ENCODE measurements at places on chromosomes 3 and 15.

DNA sequence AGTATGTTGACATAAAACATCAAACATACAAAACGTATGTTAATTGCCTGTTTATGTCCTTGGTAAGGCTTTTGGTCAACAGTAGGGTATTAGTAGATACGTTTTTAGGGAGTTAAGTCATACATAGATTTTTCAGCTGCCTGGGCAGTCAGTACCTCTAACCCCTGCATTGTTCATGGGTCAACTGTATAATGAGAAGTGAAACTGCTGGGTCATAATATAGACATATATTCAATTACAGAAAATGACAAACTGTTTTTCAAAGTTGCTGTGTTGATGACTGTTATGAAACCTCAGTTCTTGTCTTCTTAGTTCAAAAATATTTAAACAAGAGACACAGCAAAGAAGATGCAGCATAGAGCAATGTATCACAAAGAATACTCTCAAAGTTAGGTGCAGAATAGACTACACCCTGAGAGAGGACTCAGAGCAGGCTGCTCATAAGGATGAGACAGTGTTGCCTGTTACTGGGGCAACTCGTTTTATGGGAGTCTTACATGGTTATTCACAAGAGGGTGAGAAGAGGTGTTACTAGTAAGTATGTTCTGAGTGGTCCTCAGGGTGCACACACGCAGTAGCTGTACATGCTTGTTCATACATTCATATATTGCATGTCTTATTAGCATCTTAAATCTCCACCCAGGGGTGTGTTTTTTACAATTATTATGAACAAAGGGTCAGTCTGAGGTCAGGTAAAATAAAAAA is 53.1 kb upstream of the ADAMTS17 start:
- DNase-seq: no peak

- no peak for DNase-seq
These were observed 18.6 kb upstream of the PFN2 start for GRCh38 chr3:149989307-149989706.

DNA sequence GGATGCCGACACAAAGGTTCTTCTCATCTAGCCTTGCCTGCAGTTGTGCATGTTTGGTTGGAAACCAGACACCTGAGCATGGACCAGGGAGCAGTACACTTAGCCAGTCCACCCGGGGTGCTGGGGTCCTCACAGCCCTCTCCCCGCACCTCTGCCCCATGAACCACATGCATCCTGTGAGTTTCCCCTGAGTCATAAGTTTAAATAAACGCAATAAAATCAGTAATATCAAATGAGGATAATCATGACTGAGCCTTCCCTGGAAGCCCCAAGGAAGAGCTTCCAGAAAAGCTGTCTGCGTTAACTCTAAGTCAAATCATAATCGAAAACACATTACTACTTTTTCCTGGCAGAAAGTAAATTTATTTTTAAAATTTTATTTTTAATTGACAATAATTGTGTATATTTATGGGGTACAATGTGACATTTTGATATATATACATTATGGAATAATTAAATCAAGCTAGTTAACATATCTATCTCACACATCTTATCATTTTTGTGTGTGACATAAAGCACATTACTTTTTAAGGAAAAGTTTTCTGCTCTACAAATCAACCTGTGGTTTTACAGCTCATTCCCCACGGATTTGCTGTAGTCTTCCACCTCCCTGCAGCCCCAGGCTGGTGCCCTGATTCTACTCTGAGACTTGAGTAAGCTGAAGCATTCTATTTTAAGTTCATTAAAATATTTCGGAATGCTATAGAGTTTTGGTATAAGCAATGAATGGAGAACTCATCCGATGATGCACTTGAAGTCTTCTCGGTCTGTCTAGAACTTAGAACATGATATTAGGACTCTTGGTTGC is 166.0 kb upstream of the EIF1B start:
- no peak for DNase-seq

DNA sequence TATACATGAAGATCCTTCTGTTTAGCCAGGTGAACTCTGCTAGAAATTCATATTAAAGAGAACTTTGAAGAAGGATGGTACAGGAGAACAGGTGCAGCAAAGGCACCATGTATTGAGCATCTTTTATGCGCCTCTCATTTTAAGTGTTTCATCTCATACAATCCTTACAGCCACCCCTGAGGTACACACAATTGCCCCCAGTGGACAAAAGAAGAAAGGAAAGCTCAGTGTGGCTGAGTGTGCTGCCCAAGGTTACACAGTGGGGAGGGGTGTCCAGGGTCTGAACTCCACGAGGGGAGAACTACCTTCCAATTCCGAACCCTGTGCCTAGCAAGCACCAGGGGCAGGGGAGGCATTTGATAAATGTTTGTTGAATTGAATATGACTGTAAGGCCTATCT is 98.6 kb downstream of the MECOM start:
- DNase-seq: no peak

DNA sequence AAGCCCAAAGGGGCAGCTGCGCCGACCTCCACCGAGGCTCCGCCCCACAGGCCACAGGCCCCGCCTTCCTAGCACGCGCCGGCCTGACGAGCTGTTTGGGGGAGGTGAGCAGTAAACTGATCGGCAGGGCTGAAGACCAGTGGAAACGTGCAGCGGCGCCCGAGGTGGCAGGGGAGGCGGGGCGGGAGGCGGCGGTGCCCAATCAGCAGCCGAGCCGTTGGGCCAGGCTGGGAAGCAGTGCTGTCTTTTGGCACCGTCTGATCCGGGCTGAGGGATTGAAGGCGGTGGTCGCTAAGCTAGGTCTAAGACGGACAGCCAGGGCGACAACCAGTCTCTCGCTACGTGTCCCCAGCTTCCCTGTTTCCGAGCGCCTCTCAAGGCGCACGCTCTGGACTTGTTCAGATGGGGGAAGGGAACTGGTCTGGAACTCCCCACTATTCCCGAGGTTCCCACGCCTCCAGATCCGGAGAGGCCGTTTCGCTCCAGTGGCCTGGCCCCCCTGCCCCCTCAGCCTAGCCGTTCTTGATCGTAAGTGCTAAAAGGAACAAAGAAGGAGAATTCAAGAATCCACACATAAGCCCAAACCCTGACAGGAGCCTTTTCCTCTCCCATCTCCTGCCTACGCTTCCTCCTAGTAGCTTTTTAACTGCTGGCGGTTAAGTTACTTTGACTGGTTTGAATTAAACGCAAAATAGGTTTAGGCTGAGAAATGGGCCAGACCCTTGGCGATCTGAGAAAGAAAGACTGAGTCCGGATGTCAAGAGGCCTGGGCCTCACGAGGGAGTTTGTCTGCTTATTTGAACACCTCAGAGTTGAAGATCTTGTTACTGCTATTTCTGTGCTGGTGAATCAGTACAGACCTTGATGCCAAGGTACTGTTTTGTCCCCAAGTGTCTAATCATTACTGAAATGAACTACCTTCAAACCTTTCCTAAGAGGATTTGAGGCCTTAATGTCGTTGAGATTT is at the start of gene FMN1:
TSS of gene FMN1 (minus strand) at position 11 of the 967 bp plus-strand sequence. CDS start 39,800 bp downstream, outside the sequence.
- peak; percentile 69 for DNase-seq

DNA sequence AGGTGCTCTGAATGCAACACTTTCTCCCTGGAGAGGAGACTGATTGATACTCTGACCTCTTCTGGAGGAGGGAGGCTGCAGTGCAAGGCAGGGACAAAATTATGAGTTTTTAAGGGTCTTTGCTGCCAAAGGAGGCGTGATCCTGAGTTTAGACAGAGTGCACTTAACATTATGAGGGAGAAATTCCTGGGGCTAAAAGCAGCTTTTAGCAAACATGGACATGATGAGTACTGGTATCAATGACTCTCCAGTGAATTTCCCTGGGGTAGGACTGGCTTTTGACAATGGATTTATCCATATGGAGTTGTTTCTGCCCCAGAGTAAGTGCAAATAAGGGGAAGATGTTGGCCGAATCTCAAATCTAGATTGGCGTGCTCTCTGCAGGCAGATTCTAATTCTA is 133.1 kb downstream of the THSD4 start:
- DNase-seq: no peak

GRCh38 chr3:71208211-71209095 is 375.1 kb downstream of the FOXP1 start:
- DNase-seq: no peak

DNA sequence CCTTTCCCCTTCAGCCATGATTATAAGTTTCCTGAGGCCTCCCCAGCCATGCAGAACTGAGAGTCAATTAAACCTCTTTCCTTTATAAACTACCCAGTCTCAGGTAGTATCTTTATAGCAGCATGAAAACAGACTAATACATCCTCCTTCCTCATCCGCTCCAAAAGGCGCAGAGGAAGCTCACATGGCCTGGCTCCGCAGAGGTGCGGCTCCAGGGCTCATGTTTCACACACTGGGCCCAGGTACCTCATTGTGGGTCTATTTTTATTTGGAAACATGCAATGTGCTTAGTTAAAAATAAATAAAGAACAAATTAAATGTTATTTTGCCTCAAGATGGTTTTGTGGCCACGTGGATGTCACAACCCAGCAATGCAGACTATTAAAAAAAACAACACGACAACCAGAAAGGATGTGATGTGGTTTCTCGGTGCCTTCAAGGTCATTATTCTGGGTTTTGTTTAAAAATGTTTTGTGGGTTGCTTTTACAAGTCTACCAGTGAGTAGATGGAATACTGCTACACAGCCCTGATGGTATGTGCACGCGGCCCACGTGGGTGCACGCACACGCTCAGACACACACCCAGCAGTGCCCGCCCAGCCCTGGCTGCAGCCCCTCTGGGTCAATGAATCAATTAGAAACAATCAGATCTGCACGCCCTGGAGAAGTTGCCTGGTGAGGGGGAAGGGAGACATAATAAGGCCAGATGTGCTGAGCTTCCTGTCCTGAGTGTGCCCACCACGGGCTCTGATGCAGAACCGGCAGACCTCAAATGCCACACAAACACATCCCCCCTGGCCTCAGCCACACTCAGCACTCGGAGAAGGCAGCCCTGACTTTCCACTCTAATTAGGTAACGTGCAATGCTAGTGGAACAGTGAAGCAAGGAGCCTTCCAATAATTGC is 140.1 kb downstream of the ADAMTS17 start:
- DNase-seq: no peak

- DNase-seq: no peak
These were observed 1265.0 kb upstream of the ALCAM start for GRCh38 chr3:104101736-104102135.

DNA sequence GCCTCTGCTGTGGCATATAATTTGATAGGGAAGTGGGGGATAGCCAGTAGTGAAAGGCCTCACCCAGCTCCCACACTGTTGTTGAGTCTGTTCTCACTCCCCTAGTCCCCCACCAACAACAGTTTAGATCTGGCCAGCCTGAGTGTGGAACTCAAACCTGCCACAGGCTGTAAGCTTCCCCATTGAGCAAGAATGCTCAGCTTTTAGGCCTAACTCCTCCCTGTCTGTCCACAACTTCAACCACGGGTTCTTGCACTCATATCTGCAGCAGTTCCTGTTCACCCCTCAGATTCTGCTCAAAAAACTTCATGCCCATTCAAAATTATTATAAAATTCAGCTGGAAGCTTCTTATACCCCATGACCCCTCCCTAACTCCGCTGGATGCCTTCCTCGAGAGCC is 975.1 kb downstream of the NSUN3 start:
- DNase-seq: no peak

- DNase-seq: no peak
These were observed 62.0 kb downstream of the LEKR1 start for GRCh38 chr3:156888176-156888575.

- no peak for DNase-seq
These were observed 96.6 kb downstream of the SLC9A9 start for GRCh38 chr3:143751643-143752178.

- DNase-seq: no peak
These were observed 14.9 kb downstream of the TBL1XR1 start for GRCh38 chr3:177182352-177182751.

GRCh38 chr3:42190701-42191442 is 75.1 kb downstream of the CCK start:
- DNase-seq: peak; percentile 90

DNA sequence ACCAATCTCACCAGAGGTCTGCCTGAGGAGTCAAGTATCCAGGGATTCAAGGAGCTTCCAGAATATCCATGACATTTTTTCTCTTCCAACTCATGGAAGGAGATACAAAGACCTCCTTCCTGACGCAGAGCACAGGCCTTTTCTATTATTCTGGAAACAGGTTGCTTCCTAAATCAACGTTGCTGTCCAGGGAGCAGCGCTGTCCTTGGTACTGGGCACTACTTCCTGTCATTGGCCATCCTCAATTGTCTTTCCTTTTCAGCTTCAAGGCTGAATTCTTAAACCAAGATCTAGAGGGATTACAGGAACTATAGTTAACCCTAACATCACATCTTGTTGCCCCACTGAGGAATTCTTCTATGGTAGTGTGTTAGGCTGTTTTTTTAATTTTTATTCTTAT is 50.4 kb upstream of the TBC1D21 start:
- no peak for DNase-seq

DNA sequence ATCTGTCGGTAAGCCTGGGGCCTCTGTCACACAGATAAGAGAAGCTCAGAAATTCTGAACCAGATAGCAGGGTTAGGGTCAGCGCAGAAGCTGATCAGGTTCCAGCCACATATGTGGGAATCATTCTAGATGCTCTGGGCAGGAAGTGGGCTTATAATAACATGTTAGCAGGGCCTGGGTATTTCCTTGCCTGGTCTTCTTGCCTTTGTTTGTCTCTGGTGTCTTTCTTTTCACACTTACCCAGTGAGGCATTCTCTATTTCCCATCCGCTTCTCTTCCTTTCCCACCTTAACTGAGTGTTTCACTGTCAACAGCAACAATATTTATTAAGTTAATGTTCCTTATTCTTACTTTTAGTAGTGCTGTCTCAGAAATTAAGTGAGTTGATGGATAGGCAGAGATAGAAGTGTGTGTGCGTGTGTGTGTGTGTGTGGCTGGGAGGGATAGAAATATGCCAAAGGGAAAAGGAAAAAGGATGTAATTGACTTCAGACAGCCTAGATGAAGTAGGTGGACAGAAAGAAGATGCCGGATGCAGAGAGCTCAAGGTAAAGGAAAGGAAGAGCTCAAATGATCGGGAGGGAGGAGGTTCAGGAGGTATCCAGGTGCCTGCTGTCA is 2.0 kb downstream of the PLA1A start:
- DNase-seq: no peak

GRCh38 chr3:31039145-31039544 is 144.7 kb upstream of the GADL1 start:
- DNase-seq: no peak

DNA sequence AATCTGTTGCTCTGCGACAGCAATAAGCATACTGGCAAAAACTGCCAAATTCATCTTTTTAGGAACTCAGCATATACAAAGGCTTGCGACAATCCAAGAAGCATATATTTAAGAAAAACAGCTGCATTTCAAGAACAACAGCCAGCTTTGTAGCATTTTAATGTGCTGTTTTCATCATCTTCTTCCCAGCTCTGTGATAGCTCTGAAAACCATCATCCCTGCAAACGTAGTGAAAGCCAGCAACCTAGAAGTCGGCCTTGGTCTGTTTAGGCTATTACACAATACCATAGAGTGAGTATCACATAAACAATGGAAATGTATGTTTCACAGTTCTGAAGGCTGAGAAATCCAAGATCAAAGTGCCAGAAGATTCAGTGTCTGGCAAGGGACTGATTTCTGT is 187.5 kb downstream of the NAALADL2 start:
- DNase-seq: no peak

Measured in tibial nerve (tissue), 4 donors.